H1 (cell line): ENCODE measurements at places on chromosomes 3 and 15. TPM values are rescaled to one million over a fixed set of nuclear protein-coding genes. Genes with fewer than 3 reads are reported as not detected.
A peak's percentile ranks its signal among the peaks of the same experiment; 100 is the strongest.

DNA sequence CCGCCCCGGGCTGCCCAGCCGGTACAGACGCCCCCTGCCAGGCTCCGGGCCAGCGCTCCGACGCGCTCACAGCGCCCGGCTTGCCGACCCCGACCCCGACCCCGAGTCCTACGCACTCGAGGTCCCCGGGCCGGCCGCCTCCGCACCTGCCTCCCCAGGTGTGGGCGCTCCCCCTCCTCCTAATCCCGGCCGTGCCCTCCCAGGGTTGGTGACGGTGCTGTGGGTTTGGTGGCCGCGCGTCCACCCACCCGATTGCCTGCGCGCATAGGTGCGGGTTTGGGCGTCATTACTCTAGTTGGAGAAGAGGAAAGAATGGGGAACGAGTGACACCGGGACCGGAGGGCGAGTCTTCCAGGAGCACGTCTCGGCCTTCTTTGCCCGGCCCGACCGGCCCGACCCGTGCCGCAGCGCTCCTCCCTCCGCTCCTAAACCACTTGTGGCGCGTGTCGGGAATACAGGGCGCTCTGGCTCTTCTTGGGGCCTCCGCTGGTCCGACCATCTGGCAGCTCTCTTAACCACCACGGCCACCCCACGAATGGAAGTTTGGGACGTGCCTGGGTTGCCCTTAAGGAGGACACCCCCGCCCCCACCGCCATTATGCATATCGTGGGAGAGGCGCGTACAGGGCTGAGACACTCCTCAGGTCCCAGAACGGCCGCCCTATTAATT lies 810 bp upstream of the THRB start:
- no peak for DNase-seq

The CDV3 gene
- total RNA-seq: 149 and 163 TPM in 2 replicates

The KIAA1143 gene
- 65.1 and 67.2 TPM in 2 replicates for total RNA-seq

The SNURF gene
- total RNA-seq: 76.5 and 94.5 TPM in 2 replicates

GRCh38 chr3:195761567-195762248 lies 40.9 kb downstream of the MUC20 start:
- DNase-seq: no peak

- DNase-seq: no peak
Measured at GRCh38 chr3:27713078-27713423, 9.1 kb downstream of the EOMES start.

DNA sequence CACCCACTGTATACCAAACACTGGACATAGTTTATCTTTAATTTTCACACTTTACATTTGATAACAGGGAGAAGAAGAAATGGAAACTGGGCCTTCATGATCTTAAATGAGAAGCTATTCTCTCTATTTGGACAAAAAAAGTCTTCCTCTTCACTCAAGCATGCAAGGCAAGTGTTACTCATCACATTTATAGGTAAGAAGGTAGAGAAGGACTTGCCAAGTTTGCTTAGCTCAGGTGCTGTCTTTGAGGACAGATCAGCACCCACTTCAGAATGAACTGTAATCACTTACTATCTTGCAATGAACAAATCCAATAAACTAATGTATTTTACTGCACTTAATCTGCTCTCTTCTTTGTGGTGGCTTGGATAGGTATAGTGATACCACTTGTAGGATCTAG lies 1.1 kb upstream of the MYH15 start:
- DNase-seq: no peak

- no peak for DNase-seq
Measured at GRCh38 chr3:169323578-169324451, 339.7 kb downstream of the MECOM start.

DNA sequence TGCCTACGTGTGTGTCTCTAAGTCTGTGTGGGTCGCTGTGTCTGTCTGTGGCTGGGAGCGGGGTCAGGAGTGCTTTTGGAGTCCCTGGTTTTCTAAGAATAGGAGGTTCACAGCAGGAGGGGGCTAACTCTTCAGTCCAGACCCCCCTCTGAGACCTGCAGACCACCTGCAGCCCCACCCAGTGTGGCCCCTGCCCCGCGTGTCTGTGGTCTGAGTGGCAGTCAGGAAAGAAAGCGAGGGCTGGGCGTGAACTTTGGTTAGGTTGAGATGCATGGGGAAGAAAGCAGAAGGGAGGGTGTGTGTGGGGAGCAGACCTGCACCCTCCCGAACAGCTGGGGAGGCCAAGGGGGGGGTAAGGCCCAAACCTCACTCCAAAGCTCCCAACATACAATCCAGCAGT lies 144.9 kb upstream of the TPM1 start:
- no peak for DNase-seq

- no peak for DNase-seq
Measured at GRCh38 chr3:25041871-25042584, 386.0 kb upstream of the RARB start.

GRCh38 chr3:130425484-130425883 lies 80.0 kb downstream of the COL6A5 start:
- DNase-seq: no peak

The ST8SIA2 gene
- total RNA-seq: 3.2 and 4.5 TPM in 2 replicates

DNA sequence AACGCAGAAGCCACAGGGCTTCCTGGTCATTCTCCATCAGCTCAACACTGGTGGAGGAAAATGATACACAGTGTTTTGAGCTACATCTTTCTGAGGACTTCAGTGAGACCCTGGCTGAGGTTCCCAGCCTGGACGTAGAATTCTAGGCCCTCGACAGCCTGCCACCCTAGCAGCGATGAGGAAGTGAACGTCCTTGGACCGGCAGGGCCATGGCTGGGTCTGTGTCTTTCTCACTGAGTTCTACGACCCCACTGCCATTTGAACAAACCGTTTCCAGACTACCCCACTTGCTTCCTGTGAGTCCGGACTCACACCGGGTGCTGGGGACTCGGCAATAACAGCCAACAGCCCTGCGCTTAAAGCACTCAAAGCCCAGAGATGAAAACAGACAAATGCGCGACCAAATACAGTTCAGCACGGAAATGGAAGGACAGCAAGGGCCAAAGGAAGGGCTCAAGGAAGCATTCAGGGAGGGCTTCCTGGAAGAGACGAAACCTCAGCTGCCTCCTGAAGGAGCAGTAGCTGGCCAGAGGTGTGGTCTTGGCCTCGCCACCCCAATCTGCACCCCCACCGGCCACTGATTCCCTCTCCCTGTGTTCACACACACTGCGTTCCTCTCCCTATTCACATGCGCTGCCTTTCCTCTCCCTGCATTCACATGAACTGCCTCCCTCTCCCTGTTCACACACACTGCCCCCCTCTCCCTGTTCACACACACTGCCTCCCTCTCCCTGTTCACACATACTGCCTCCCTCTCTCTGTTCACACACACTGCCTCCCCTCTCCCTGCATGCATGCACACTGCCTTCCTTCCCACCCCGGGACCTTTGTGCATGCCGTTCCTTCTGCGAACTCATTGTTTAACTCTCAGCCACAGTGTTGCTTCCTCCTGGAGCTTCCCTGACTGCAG lies 136.3 kb upstream of the PRR20G start:
- no peak for DNase-seq

The TRPM1 gene
- not detected in 2 replicates for total RNA-seq

The LRRC15 gene
- 0.37 and 0.40 TPM in 2 replicates for total RNA-seq

GRCh38 chr15:90187257-90187868 lies 13.8 kb upstream of the SEMA4B start:
- no peak for DNase-seq

GRCh38 chr3:13062647-13063046 lies 10.6 kb downstream of the IQSEC1 start:
- DNase-seq: no peak

DNA sequence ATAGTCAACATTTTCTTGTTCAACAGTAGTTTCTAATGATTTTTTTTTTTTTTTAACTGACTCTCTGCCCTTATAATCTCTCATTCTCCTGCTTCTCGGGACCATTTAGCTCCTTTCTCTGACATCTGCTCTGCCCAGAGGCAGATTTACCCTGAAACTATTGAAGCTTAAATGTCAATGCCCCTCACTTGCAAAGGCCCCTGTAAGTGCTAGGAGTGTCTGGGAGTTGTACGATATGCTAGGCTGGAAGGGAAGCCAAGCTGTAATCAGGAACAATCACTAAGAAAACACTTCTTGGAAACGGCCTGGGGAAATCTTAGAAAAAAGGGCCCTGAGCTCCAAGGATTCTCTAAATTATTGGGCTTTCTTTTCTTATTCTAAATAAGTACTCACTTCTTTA lies 5.8 kb upstream of the PLOD2 start:
- no peak for DNase-seq

The XYLB gene
- total RNA-seq: 5.3 and 5.5 TPM in 2 replicates

The COL6A5 gene
- total RNA-seq: 0.06 TPM in 1 of 2 replicates, not detected in the other

DNA sequence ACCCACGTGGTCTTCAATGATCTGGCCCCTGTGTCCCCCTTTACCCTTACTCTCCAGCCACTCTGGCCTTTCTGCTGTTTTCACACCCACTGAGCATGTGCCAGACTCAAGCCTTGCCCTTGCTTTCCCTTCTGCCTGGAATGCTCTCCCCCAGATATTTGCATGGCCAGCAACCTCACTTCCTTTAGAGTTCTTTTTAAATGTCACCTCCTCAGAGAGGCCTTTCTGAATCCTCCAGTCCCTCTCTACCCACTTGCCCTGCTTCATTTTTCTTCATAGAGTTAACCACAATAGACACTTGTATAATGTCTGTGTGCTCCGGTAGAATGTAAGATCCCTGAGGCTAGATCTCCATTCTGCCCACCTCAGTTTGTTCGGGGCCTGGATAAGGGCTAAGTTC lies 39.4 kb upstream of the TIPARP start:
- no peak for DNase-seq

DNA sequence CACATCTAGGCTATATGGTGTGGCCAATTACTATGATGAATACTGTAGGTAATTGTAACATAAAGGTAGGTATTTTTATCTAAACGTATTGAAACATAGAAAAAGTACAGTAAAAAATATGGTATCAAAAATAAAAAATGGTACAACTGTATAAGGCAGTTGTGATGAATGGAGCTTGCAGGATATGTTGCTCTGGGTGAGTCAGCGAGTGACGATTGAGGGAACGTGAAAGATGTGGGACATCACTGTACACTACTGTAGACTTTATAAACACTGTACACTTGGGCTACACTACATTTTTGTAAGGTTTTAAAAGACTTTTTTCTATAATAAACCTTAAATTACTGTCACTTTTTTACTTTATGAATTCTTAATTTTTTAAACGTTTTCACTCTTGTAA lies 10.3 kb downstream of the CTNNB1 start:
- DNase-seq: no peak

The NR1I2 gene
- 0.28 and 0.44 TPM in 2 replicates for total RNA-seq

GRCh38 chr3:38649500-38650247 lies at the start of gene SCN5A:
SCN5A (minus strand) TSS chr3:38649687; CDS start chr3:38633307, 16,380 bp downstream.
- DNase-seq: peak; percentile 82

DNA sequence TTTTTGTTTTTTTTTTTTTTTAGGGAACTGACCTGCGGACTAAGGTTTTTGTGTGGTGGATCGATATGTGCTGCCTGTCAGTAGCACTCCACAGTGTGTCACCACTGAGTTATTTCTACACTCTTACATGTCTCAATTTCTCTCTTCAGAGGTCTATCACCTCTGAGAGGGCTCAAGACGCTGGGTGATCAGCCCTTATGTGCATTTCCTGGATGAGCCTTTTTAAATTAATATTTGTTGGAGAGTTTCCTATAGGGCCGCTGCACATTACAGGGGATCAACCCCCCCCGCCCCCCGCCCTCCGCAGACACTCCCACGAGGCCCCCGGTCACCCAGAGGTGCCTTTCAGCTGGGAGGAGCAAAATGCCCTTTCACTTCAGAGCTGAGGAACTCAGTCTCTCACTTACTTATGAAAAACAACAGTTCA lies 34.5 kb upstream of the AP4E1 start:
- DNase-seq: no peak

The CPA3 gene
- total RNA-seq: not detected in 2 replicates

GRCh38 chr3:14785207-14786155 lies 33.3 kb upstream of the FGD5 start:
- DNase-seq: no peak

GRCh38 chr15:37771465-37771864 lies 163.0 kb upstream of the TMCO5A start:
- DNase-seq: no peak

DNA sequence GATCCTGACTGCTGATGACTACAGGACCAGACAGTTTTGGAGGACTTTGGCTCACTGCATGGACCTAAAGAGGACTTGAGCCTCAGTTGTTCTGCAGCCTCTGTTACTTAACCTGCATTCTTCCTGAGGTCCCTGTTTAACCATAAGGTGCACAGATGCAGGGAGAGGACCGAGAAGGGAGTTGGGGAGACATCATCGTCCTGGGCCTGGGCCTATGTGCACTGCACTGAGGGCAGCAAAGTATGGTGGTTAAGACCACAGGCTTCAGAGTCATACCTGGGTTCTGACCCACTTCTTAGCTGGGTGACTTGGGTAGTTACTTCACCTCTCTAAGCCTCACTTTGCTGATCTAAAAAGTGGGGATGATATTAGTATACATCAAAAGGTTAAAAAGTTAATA lies 21.9 kb downstream of the KY start:
- peak; percentile 8 for DNase-seq

The CSPG4 gene
- total RNA-seq: 3.0 and 3.2 TPM in 2 replicates

- DNase-seq: peak; percentile 70
Measured at GRCh38 chr3:194137008-194137505, 1.1 kb downstream of the HES1 start.

- DNase-seq: no peak
Measured at GRCh38 chr3:177490626-177491025, 293.3 kb upstream of the TBL1XR1 start.

- DNase-seq: no peak
Measured at GRCh38 chr3:151386056-151386455, 1.5 kb upstream of the P2RY12 start.

DNA sequence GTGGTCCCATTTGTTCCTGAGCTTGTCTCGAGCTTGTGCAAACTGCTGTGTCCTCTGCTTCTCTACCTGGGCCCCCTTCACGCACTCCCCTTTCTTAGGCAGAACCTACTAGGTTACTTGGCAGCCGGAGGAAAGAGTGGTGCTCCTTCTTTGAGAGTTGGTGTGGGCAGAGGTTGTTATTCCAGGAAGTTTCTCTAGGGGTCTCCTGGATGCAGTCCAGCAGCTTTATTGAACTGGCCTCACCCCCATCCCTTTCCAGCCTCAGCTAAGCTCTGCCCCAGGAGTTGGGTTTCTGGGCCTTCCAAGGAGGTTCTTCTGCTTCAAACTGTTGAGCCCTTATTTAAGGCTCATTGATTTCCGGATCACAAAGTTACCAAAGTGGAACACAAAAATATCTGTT lies 103.2 kb downstream of the C3orf70 start:
- DNase-seq: no peak

The CHAC1 gene
- 28.7 and 34.3 TPM in 2 replicates for total RNA-seq

GRCh38 chr15:58273104-58273503 lies 134.9 kb downstream of the AQP9 start:
- no peak for DNase-seq

DNA sequence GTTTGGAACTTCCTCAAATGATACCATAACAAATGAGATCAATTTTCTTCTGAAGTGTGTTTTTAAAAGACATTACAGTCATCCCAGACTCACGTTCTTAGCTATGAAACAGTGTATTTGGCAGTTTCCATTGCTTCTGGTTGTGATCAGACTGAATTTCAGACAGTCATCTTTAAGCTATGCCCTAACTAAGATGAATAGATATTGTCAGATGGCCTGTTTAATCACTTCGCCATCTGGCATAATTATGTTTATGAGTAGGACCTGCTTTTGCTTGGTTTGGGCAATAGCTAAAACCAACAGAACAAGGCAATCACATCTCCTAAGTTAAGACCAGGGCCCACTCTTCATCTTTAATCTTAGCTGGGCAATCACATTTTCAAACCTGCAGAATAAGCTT lies 313.1 kb downstream of the SV2B start:
- no peak for DNase-seq

The CFAP20DC gene
- 2.0 and 2.8 TPM in 2 replicates for total RNA-seq
